NCI-H2107 (cell line): ENCODE measurements at places on chromosomes 3 and 15.
A peak's percentile ranks its signal among the peaks of the same experiment; 100 is the strongest.

DNA sequence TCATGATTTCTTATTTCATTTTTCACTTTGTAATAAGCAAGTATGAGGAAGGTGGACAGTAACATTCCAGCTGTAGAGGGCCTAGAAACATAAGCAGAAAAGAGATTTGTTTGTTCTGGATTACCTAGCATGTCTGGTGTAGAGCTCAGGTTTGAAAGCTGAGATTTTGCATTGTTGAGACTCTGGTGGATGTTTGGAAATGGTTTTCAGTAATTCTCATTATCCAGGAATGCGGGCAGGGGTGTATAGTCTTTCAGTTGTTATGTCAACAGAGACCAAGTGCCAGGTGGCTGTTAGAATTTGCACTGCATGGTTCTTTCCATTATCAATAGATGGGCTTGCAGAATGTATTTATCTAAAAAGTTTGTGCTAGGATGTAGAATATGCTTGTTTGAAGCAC lies 10.9 kb downstream of the GPD1L start:
- DNase-seq = no peak

DNA sequence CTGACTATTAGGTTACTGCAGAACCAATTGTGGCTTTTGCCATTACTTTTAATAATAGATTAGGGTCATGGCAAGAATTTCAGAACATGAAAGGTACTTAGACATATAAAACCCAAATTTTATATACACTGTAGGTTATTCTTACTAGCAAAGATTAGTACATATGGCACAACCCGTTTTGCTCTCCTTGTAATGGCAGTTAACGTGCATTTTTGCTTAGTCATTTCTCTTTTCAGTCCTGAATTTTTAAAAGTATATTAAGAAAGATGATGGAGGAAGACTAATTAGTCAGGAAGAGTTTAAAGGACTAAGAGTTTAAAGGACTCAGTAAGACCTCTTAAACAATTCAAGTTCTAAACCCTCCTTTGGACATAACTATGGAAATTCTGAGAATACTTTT lies 114.0 kb downstream of the PEAK1 start:
- no peak for DNase-seq

- DNase-seq = no peak
Measured at GRCh38 chr3:112958811-112959560, 15.9 kb downstream of the CD200R1 start.

GRCh38 chr3:44100298-44100695 lies 141.4 kb upstream of the TOPAZ1 start:
- no peak for DNase-seq

GRCh38 chr15:89093509-89093908 lies 5.3 kb downstream of the ABHD2 start:
- no peak for DNase-seq

DNA sequence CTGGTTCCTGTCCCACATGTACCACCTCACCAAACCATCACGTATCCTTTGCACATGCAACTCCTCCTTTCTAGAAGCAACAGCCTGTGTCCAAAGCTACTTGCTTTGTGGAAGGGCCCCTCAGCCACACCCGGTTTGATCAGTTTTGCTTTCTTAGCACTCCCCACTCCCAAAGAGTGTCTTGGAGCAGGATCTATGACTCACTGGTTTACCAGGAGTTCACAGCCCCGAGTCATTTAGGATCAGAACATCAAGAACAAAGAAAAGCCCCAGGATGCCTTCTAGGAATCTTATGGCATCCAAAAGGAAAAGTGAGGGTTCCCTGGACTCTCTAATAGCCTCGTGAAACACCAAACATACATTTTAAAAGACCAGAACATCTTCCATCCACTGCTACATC lies 50.7 kb upstream of the IGF1R start:
- no peak for DNase-seq

DNA sequence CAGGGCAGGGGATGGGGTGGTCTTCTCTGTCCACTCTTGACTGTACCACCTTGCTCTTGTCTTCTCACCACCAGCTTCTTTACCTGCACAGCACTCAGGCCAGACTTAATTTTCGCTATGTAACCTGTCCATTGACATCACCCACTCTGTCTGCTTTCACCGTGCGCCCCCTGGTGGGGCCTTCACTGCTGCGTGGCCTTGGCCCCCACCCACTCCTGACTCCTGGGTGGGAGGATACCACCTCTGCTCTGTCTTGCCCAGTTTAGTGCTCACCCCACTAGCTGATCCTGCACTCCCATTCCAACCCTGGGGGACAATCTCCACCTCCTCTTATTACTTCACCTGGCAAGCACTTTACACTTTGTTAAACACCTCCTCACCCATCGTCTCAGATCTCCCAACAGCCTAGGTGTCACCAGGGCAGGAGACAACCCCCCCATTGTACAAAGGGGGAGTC lies 17.7 kb downstream of the PTH1R start:
- no peak for DNase-seq

DNA sequence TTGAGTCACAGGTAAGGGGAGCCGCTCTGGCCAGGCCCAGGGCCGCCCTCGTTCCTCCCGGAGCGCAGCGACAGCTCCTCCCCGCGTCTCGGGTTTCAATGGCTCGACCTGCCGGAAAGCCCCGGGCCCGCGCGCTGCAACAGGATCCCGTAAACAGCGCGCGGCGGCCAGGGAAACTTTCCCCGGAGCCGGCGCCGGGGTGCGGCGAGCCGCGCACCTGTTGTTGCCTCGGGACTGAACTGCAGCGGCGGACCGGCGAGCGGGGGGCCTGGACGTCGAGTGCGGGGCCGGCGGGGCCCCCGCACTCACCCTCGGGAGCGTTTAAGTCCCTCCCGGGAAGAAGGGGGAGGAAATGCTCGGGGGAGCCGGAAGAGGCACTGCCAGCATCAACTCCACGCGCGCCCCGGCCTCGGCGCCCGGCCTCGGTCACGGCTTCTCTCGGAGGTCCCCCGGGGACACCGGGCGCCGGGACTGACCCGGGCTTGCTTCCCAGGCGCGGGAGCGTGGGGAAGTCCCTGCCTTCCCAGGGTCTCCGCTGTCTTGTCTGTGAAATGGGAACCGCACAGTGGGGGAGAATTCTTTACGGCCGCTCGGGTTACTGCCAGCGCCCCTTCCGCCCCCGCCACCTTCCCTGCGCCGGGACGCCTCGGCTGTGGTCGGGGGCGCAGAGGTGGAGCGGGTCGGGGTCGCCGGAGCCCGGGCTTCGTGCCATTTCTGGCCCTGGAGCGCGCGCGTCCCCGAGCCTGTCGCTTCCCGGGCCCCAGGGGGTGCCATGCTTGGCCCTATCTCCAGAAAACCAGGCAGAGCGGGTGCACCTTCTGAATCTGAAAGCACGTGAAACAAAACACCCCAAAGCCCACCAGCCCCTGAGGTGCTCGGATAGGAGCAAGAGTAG lies 7.5 kb upstream of the PGPEP1L start:
- peak; percentile 12 for DNase-seq

GRCh38 chr15:78263907-78264303 lies 457 bp upstream of the DNAJA4 start:
- DNase-seq = no peak

- no peak for DNase-seq
Measured at GRCh38 chr15:55007561-55007960, 189.2 kb downstream of the RSL24D1 start.
